Aorta (tissue), 5 donors: ENCODE measurements at places on chromosomes 2 and 18. TPM values are rescaled to one million over a fixed set of nuclear protein-coding genes. Genes with fewer than 3 reads are reported as not detected.

The DES gene
- 314 TPM for total RNA-seq

The SP140 gene
- 4.1 TPM for total RNA-seq

The TWSG1 gene
- 148 TPM for total RNA-seq

The IL36A gene
- total RNA-seq, result not detected

The TLX2 gene
- not detected for total RNA-seq

DNA sequence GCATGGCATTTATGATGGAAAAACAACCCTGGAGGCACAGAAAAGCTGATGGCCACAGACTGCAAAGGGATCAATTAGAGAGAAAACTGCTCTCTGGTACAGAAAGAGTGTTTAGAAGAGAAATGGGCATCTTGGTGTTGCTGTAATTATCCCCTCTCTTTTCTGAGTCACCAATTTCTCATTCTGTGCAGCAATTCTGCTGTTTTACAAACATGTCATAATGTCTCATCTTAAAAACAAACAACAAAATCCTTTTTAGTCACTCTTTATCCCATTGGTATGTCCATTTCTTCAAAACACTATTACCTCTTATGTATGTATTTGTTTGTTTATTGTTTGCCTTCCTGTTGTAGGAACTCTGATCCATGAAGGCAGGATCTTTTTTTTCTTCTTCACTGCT, 73.9 kb upstream of the HK2 start:
- no peak for DNase-seq

GRCh38 chr2:226893216-226893615, 57.4 kb downstream of the RHBDD1 start:
- no peak for DNase-seq

DNA sequence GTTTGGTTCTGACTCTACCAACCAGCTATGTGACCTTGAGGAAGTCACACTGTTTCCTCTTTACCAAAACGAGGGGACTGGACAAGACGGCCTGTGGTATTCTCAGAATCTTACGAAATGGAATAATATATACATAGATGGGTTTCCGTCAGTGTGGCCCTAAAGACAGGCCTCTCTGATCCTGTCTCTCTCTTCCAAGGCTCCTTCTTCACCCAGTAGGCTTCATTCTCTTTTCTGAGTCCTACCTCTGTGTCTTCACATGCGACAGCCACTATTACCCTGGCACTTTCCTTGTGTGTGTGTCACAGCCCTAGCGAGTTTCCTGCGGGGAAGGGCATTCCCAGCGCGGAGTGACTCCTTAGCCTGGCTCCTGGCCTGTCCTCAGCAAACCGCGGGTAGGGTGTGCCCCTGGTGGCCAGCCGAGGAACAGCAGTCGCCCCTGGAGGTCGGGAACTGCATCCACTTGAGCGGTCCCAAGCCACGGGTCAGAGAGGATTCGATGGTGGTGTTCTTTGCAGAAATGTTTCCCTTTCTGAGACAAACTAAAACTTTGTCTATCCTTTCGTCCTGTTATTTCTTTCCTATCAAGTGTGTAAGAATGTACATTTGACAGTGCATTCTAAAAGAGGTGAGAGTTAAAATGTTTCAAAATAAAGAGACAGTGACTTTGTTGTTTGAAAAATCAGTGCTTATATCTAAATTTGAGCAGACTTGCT, 63.3 kb downstream of the RAB31 start:
- peak; percentile 91 for DNase-seq

DNA sequence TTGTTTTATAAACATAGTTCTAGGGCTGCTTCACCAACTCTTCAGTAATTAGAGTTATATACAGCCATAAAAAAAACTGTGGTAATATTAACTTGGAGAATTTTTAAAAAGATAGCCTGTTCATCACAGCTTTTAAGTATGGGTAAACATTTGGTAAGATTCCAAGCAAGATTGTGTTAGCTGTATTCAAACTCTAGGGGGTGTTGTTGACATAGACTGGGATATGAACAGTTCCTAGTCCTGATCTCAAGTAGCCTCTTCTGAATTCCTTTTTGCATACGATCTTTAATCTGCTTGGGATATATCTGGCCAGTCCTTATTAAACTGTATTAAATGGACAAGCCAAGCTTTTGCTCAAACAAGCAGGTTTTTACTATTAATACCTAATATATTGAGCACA, 13.4 kb downstream of the NOP58 start:
- no peak for DNase-seq

DNA sequence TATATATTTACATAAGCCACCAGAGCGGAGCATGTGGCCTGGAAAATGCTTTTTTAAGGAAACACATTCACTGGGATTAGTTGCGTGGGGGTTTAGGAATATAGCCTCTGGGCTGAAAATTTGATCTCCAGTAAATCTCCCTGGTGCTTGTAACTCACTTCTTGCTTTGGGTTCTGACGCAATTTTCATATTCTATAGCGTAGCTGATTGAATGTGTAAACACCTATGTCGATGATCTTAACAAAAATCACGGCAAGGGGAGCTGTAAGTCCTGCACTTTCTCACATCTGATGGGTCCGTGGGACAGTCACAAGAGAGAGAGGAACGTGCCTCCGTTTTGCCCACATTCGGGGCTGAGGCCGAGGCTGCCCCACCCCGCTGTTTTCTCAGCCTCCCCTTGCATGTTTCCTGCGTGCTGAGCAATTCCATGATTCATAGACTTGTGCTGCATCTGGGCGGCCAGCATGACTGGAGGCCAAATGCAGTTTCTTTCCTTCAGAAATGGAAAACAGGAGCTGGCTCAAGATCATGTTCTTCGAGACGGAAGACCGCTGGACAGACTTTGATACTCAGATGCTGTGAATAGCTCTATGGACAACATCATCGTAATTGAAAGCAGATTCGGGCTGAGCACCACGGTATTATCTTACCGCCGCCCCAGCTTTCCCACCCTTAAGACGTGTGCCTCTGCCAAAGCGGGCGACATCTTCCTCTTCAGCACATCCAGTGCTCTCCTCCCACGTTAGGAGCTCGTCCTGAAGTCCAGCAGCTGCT, 109.2 kb downstream of the TMEM18 start:
- DNase-seq, result no peak

GRCh38 chr2:61263830-61264229, 101.8 kb downstream of the C2orf74 start:
- DNase-seq, result no peak

GRCh38 chr18:58097121-58097906, 53.3 kb downstream of the NEDD4L start:
- no peak for DNase-seq
